ENCODE measurements at places on chromosomes 3 and 15.

- no peak for DNase-seq
Observed at GRCh38 chr3:180102134-180102533, 65.4 kb upstream of the PEX5L start.

- DNase-seq: peak; percentile 44
Observed at GRCh38 chr15:70559265-70560239, 203.8 kb downstream of the UACA start.

DNA sequence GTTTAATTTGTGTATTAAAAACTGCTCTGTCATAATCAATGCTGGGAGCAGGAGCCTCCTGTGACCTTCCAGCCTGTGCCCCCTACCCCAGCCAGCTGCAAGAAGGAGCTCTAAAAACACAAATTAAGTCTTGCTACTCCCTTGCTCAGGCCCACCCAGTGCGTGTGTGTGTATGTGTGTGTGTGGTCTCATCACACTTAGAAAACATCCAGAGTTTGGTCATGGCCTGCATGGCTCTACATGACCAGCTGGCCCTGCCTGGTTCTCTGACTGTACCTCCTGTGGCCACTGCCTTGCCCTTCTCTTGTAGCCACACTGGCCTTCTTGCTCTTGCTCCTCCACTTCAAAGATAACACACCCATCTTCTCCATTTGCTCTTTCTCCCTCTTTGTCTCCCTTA, 13.7 kb downstream of the P2RY14 start:
- no peak for DNase-seq

DNA sequence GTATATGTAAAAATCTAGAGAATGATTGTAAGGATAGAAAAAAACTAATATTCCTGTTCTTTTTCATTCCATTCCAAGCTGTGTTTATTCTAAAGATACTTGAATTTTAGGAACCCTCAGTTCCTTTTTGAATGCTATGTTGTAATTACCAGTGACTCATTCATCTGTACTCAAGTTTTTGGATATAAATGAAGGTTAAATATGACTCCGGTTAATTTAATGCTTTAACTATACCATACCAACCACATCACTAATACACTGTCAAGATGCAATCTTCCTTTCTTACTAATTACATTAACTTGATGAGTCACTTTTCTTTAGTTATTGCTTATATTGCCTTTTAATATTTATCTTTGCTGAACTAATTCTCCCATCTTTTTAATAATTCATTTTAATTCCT, 68.8 kb upstream of the ZNF148 start:
- DNase-seq: no peak

- no peak for DNase-seq
Observed at GRCh38 chr3:187989575-187990153, 164.3 kb upstream of the LPP start.

Data from activated CD4-positive, CD25-positive, alpha-beta regulatory T cell treated with anti-CD3 and anti-CD28 coated beads, Interleukin-2, amount 50 U/mL, for 72 hours (primary cell).